ENCODE measurements at places on chromosomes 2 and 18.
A peak's percentile ranks its signal among the peaks of the same experiment; 100 is the strongest.

GRCh38 chr18:697800-698199 is 14.6 kb downstream of the ENOSF1 start:
- DNase-seq = peak; percentile 53

GRCh38 chr2:9722451-9722850 is 91.7 kb upstream of the YWHAQ start:
- no peak for DNase-seq

DNA sequence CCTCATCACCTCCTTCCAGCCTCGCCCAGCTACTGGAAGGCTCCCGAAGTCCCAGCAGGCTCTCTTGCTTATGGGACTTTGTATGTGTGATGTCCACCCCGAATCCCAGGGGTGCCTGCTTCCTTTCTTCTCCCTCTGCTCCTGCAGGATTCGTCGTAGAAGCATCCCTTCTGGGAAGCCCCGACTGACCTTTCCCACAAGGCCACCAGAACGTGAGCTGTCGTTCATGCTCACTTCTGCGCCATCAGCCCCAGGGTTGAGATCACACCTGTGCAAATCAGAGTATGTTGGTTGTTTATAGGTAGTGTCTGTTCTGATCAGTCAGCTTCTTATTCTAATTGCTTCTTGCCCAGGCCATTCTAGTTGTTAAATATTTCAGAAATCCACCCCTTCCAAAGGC is 101.8 kb downstream of the HS1BP3 start:
- DNase-seq = no peak

DNA sequence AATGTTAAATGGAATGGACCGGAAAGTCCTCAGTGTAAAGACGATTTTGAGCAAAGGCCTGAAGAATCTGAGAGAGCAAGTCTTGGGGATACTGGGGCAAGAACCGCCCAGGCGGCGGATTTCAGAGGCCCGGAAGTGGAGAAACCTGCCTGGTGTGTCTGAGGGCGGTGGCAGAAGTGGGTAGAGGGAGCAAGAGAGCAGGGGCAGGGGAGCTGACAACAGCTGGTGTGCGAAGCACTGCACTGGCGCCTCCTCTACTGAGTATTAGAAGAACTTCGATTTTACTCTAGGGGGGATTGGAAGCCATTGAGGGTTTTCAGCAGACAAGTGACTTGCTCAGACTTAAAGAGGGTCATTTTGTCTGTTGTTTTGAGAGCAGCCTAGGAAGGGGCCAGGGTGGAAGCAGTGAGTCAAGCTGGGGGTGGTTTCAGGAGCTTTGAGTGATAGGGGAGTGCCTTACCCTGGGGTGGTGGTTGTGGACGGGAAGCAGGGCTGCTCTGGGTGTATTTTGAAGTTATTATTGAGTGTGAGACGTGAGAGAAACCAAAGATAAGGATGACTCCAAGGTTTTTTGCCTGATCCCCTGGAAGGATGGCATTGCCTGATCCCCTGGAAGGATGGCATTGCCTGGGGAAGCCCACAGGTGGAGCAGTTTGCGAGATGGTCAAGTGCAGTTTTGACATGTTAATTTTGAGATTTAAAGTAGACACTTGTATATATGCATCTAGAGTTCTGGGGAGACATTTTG is 52.5 kb downstream of the ZNF236 start:
- peak; percentile 3 for DNase-seq

- DNase-seq = no peak
Measured at GRCh38 chr2:30147196-30147714, 448 bp downstream of the YPEL5 start.

DNA sequence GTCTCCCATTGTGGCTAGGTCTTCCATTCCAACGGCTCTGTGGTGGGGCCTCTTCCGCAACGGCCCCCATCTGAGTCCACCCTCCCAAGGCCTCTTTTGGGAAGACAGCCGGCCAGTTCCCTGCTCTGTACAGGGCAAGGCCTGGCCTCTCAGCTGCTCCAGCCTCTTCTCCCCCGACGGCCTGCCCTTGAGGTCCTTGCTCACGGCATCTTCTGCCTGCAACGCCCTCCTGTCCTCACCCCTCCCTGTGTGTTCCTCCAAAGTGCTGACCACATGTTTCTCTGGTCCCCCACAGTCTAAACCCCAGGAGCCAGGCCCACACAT is 16.0 kb downstream of the HS6ST1 start:
- no peak for DNase-seq

- peak; percentile 78 for DNase-seq
Measured at GRCh38 chr2:234044157-234044556, 6.3 kb upstream of the SPP2 start.

GRCh38 chr2:77666251-77666980 is 144.2 kb upstream of the LRRTM4 start:
- no peak for DNase-seq

DNA sequence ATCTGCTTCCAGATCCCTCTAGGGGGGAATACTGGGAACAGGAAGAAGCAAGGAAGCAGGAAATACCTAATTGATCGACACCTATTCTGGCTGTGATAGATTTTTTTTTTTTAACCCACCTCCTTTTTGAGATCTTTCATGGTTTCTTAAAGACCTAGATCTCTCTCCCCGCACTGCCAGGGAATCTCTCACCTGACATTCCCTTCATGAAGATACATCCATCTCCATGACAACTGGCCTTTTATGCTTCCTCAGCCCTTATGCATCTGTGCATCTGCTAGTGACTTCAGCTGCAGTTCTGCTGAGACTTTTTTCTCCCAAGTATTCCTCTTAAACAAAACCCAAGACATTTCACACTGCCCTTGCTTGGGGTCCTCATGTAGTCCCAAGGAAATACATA is 21.1 kb upstream of the CPO start:
- no peak for DNase-seq

DNA sequence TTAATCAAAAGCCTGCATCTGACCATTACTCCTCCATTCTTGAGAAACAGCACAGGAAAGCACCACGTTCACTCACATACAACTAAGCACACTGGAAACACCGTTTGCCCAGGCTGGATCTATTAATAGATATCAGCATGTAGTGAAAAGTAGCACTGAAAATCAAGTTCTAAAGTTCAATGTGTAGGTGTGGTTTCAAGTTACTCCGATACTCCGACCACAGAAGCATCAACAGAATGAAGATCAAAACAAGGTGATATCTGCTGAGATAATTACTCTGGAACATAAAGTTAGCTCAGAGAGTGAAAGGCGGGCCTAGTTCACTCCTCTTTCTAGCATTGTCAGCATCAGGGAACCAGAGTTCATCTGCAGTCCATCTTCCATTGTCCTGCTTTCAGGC is 1367.4 kb upstream of the ACVR2A start:
- no peak for DNase-seq

- no peak for DNase-seq
Measured at GRCh38 chr2:229563388-229563787, 151.0 kb downstream of the DNER start.

DNA sequence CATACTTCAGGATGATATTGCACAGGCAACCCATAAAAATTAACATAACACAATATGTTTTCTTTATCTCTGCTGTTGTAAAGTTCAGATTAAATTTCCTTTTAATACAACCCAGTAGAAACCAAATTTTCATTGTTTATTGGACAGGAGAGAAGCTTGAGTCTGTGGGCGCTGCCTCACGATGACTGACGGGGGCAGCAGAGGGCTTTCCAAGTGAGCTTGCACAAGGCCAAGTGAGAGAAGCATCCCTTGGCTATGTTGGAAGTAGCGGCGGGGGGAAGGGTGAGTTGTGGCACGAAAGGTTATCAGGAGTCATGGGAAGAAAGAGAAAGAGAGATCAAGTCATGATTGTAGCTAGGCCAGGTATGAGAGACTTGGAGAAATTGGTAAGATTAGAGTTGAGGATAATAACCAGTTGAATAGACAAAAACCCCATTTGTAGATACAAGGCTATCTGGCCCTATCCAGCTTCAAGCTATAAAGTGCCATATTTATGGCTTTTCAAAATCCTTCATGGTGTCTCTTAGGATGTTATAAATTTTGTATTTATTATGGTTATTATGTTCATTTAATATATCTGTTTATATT is 413.7 kb upstream of the FAM98A start:
- peak; percentile 71 for DNase-seq

DNA sequence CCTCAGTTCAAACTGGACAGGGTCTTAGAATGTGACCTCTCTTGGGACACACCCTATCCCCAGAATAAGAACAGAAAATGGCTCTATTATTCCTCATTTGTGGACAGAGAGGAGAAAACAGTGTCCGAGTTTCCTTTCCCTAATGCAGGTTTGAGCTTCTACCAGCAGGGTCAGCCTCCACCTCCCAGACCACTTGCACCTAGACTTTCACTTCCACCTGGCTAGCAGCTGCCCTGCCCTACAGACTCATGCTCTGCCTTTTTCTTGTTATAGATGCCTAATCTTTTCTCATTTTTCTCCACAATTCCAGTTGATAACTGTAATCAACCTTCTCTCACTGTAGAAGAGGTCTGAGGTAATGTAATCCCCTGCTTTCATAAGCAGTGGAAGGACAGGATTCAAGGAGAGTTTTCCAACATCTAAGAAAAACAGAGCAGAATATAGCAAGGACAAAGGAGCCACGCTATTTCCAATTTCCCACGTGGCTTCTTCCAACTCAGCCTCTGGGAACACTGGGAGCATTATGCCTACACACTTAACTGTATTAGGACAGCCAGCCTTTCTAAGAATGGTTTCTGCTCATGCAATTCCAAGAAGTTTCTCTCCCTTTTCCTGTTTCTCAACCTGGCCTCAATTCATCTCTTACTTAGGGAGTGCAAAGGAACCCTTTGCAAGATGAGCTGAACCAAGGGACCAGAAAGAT is 239.8 kb downstream of the BCL11A start:
- DNase-seq = no peak

GRCh38 chr2:49162151-49162550 is 7.8 kb upstream of the FSHR start:
- DNase-seq = peak; percentile 95

GRCh38 chr18:48842259-48843061 is 108.3 kb downstream of the SMAD7 start:
- DNase-seq = peak; percentile 51

GRCh38 chr2:120877409-120877808 is 141.7 kb downstream of the GLI2 start:
- DNase-seq = no peak

DNA sequence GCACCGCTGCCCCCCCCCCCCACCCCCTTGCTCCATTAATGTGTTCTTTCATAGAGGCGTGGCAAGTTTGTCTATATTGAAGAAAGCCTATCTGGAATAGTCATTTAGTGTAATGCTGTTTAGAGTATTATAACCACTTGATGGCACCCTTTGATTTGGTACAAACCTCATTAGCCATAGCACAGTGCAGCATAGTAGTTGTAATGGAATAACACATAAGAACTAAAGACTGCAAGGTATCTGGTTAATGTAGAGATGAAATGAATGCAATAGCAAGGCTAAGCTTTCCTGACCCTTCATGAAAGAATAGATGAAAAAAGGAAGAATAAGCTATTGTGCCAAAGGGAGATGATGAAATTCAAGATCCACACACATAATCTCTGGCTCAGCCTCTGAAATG is 81.9 kb downstream of the EHBP1 start:
- DNase-seq = peak; percentile 47

- DNase-seq = peak; percentile 57
Measured at GRCh38 chr18:54958704-54959625, at the start of gene CCDC68. CCDC68 (minus strand) TSS chr18:54959461; CDS start chr18:54942791, 16,670 bp downstream.

GRCh38 chr18:6629635-6630140 is 99.8 kb upstream of the ARHGAP28 start:
- peak; percentile 4 for DNase-seq

DNA sequence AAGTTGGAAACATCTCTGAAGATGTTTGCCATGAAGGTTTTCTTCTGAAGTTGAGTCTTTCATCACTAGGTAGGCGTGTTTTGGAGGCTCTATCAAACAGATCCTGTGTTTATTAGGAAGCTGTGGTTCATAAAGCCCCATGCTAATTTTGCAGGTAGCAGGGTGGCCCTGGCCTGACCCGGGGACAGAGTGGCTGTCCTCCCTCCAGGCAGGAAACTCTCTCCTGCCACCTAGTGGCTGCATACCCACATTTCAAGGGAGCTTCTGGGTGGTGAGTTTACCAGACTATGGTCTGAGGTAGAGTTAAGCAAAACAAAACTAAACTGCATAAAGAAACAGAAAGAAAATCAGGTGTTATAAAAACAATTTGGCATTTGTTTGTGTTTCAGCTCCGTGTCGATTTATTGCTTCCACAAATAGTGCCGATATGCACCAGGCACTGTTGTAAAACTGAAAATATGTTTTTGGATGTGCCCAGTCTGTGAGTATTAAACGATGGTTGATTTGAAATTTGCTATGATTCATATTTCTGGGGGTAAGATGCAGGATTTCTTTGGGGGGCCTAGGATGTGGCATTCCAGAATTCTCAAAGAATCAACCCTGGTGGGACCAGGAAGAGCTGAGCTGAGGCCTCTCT is 26.0 kb upstream of the IL37 start:
- DNase-seq = peak; percentile 65

- DNase-seq = peak; percentile 38
Measured at GRCh38 chr2:24491542-24492420, 727 bp downstream of the NCOA1 start.

- no peak for DNase-seq
Measured at GRCh38 chr18:36274083-36274715, 23.3 kb upstream of the FHOD3 start.

GRCh38 chr2:149080971-149081370 is 42.5 kb downstream of the LYPD6B start:
- DNase-seq = no peak

DNA sequence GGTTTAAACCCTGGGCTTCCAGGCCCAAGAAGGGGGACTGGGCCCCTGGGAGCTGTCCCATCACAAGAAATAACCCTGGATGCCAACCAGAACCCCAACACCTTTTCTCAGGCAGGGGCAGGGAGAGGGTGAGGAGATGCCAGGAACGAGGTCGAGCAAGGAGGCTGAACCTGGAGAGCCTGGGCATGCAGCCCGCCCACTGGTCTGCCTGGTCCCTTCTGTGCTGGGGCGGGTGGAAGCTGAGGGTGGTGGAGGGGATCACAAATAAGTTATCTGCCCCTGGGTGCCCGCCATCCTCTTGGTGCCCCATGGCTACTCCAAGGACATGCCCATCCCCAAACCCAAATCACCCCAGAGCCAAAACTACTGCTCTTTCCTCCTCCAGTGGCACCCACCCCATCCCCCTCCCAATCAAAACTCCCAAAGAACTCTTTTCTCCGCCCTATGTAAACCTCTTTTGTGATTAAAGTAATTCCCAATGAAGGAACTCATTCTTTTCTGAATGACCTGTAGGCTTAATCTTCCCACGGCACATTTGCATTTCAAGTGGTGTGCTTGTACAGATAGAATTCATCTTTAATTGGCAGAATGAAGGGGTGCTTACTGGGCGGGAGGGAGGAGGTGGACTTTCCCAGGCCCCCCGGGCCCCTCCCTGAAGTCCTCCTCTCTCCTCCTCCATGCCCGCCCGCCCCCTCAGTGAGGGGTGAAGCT is 47.9 kb downstream of the EFR3B start:
- no peak for DNase-seq

GRCh38 chr2:180115269-180115668 is 108.2 kb upstream of the CWC22 start:
- no peak for DNase-seq

GRCh38 chr2:210493528-210493927 is 17.0 kb upstream of the LANCL1 start:
- no peak for DNase-seq

GRCh38 chr2:200443376-200443775 is 66.5 kb downstream of the KCTD18 start:
- DNase-seq = no peak

GRCh38 chr2:217816396-217816869 is 186.4 kb downstream of the TNS1 start:
- no peak for DNase-seq

- DNase-seq = peak; percentile 69
Measured at GRCh38 chr2:71923887-71924533, 223.7 kb downstream of the CYP26B1 start.

Measured in kidney tubule cell (primary cell).